ENCODE measurements at places on chromosomes 1 and 21.

- no peak for DNase-seq
Measured at GRCh38 chr1:112800289-112800688, 85.2 kb upstream of the PPM1J start.

GRCh38 chr1:37137601-37138000, 103.3 kb upstream of the GRIK3 start:
- DNase-seq, result no peak

DNA sequence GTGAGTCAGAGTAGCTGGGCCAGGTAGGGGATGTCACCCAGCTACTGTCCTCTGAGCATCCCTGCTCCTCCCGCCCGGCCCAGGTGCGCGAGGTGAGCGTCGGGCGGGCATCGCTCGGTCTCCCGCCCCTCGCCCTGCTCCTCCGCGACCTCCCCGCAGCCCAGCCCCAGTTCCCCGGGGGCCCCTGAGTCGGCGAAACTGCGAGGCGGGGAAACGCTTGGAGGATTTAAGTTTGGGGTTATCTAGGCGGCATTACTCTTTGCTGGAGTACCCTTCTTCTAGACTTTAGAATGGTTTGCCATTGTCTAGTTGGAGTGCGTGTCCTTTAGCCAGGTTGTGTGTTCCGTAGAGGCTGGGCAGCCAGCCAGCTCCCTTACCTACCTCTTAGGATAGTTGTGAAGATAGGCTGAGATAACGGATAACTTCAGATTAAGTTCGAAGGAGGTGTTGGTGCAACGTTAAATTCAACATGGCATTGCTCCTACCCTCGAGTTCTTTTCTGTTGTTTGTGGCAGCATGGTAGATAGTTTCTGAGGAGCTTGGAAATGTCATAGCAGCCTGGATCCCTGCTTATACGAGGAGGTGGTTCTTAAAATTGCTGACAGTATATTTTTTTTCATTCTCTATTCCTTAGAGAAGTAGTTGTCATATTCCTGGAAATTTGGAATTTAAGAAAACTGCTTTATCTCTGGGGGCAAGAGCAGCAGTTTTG, 697 bp downstream of the AGO3 start:
- no peak for DNase-seq

DNA sequence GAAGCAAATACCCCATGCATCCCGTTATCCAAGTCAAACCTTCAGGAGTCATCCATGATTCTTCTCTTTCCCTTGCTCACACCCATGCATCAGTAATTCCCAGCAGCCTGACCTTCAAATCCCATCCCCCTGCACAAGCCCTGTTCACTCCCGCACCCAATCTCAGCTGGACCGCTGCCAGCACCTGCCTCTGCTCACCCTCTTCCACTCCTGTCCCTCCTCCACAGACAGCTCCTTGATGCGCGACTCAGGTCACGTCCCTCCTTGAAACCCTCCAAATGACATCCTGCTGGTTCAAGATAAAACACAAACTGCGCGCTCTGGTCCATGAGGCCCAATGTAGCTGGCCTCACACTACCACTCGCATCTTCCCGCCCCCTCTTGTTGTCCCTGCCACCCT, 43.4 kb upstream of the MPZL1 start:
- no peak for DNase-seq

- no peak for DNase-seq
Measured at GRCh38 chr1:8096105-8097011, 70.2 kb upstream of the ERRFI1 start.

DNA sequence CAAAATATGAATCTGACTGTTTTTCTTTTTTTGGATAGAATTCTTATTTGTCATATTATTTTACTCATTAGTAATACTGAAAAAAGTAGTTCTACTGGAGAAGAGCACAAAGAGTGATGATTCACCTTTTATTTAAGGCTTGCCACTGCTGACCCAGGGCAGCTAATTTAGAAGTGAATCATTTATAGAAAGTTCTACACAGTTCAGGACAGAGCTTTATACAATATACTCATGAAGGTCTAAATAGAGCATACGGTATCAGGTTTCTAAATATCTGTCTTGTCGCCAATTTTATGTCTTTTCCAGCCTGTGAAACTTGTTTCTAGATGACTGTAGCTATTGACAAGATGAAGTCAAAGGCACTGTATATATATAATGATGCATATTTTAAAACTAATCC, 25.0 kb downstream of the GIPC2 start:
- no peak for DNase-seq

- DNase-seq, result no peak
Measured at GRCh38 chr1:44848456-44849181, 5.6 kb upstream of the PTCH2 start.
